ENCODE measurements at places on chromosomes 16 and 17.

- no peaks in the 10 kb centered on the region for H3K27me3 ChIP-seq
- DNase-seq = no peak
- H3K4me1 ChIP-seq = peaks cover 9% of the 10 kb centered on the region
- peaks cover 37% of the 10 kb centered on the region for H3K36me3 ChIP-seq
- H3K27ac ChIP-seq = no peak overlapping the region
Observed at GRCh38 chr17:68210570-68211315, 37.1 kb upstream of the AMZ2 start.

DNA sequence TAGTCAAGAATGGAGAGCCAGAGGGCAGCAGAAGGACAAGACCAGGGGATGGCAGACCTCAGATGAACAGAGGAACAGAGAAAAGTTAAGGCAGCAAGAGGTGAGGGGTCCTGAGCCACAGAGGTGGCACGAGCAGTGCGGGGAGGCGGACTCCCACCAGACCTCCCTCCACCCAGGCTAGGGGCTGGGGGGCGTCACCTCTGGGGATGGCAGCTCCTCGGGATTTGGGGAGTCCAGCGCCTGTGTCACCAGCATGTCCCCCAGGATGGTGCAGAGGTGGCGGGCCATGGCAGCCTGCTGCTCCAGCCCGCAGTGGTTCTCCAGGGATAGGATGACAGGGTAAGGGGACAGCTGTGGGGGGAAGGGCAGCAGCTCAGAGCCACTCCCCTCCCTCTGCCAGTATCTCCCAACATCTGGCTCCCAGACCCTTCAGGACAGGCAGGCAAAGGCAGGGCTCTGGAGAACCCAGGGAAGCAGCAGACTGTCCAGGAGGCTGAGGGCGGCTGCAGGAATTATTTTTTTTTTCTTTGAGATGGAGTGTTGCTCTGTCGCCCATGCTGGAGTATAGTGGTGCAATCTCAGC, 15.8 kb downstream of the PLCD3 start:
- no peaks in the 10 kb centered on the region for H3K36me3 ChIP-seq
- no peaks in the 10 kb centered on the region for H3K4me1 ChIP-seq
- no peak for DNase-seq
- H3K4me3 ChIP-seq = no peak overlapping the region
- no peaks in the 10 kb centered on the region for H3K27me3 ChIP-seq

GRCh38 chr16:12390074-12390605, 413.5 kb downstream of the CPPED1 start:
- no peaks in the 10 kb centered on the region for H3K4me1 ChIP-seq
- DNase-seq = no peak
- no peak overlapping the region for H3K27ac ChIP-seq
- H3K27me3 ChIP-seq = no peaks in the 10 kb centered on the region
- no peak overlapping the region for H3K4me3 ChIP-seq
- no peaks in the 10 kb centered on the region for H3K36me3 ChIP-seq

DNA sequence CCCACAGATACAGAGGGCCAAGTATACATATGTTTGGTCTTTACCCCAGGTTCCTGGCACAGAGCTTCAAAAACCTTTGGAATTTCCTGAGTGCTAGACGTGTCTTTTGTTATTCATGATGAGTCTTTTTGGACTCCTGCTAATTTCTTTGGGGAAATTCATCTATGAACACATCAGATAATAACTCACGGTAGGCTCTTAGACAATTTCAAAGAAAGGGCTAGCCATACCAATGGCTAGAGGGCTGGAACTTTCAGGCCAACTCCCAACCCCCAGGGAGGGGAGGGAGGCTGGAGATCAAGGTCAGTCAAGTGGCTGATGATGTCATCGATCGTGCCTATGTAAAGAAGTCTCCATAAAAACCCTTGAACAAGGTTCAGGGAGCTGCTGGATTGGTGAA, 101.9 kb downstream of the STX8 start:
- H3K36me3 ChIP-seq = no peaks in the 10 kb centered on the region
- no peaks in the 10 kb centered on the region for H3K27me3 ChIP-seq
- H3K4me3 ChIP-seq = no peak overlapping the region
- H3K27ac ChIP-seq = no peak overlapping the region

- H3K27ac ChIP-seq = no peak overlapping the region
- peaks cover 21% of the 10 kb centered on the region for H3K36me3 ChIP-seq
- peaks cover 2% of the 10 kb centered on the region for H3K4me1 ChIP-seq
- DNase-seq = no peak
Observed at GRCh38 chr16:58037365-58038057, 12.0 kb downstream of the MMP15 start.

- no peaks in the 10 kb centered on the region for H3K4me1 ChIP-seq
- H3K27me3 ChIP-seq = peaks cover 33% of the 10 kb centered on the region
- no peak overlapping the region for H3K27ac ChIP-seq
Observed at GRCh38 chr16:80803339-80804055, 901 bp downstream of the CDYL2 start.

DNA sequence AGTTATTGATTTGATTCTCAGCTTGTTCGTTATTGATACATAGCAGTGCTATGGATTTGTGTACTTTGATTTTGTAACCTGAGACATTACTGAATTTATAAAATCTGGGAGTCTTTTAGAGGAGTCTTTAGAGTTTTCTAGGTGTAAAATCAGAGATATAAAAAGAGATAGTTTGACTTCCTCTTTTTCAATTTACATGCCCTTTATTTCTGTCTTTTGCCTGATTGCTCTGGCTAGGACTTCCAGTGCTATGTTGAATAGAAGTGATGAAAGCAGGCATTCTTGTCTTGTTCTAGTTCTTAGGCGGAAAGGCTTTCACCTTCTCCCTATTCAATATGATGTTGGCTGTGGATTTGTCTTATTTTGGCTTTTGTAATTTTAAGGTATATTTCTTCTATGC, 106.2 kb downstream of the PHKB start:
- no peaks in the 10 kb centered on the region for H3K4me1 ChIP-seq
- H3K27ac ChIP-seq = no peak overlapping the region
- no peak for DNase-seq
- H3K4me3 ChIP-seq = no peak overlapping the region

DNA sequence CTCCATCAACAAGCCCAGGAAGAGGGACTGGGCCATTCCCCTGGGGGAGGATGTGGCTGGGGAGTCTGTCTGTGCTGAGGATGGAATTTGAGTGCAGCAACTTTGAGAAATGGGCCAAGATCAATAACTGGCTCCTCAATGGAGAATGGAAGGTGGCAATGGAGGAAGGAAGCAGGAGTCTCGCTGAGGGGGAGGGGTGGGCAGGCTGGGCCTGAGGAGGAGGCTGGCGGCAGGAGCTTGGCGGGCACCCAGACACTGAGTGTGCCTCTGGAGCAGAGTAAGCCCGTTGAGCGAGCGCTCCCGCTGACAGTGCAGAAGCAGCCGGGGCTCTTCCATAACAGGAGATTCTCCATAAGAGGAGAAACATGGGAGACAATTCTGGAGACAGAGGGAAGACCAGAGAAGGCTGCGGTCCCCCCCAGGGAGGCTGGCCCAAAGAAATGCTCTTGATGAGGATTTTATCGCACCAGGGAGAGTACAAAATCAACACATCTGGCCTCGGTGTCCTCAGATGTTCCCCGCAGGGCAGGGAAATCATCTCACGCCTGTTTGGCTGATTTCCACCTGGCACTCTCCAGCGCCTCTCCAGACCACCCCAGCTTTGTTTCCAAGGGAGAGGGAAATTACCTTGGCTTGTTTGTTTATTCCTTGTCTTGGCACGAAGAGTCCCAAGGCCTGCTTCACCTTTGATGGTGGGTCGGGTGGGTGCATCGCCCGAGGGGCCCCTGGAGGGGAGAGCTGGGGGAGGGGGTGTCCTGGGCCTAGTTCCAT, 2.8 kb upstream of the MMP15 start:
- H3K27me3 ChIP-seq = peaks cover 24% of the 10 kb centered on the region
- peaks cover 10% of the 10 kb centered on the region for H3K4me1 ChIP-seq
- H3K4me3 ChIP-seq = no peak overlapping the region
- H3K36me3 ChIP-seq = peaks cover 6% of the 10 kb centered on the region
- no peak overlapping the region for H3K27ac ChIP-seq
- no peak for DNase-seq

DNA sequence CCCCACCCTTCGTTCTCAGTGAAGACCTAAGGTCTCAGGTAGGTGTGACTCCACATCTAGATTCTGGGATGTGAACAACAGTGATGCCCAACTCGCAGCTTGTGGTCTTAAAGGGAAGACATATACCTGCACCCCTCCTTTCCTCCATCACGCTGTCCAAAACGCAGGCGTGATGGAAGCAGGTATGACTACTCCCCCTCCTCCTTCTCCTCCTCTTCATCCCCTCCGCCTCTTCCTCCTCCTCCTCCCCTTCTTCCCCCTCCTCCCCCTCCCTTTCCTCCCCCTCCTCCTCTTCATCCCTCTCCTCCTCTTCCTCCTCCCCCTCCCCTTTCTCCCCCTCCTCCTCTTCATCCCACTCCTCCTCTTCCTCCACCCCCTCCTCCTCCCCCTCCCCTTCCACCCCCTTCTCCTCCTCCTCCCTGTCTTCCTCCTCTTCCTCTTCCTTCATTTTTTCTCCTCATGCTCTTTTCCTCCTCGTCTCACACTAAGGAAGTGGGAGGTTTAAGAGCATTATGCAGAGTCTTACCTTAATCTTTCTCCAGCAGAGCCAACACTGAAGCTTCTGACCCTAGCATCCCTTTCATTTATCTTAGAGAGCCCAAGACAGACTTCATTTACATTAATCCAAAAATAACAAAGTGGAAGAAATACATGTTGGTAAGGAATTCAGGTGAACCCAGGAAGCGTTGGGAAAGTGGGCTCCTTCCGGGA, 352.5 kb downstream of the FOXL1 start:
- no peaks in the 10 kb centered on the region for H3K27me3 ChIP-seq
- H3K4me1 ChIP-seq = peaks cover 9% of the 10 kb centered on the region
- H3K36me3 ChIP-seq = no peaks in the 10 kb centered on the region
- DNase-seq = no peak

GRCh38 chr17:613725-614124, 100.9 kb downstream of the VPS53 start:
- H3K4me3 ChIP-seq = no peak overlapping the region
- DNase-seq = no peak
- H3K4me1 ChIP-seq = peaks cover 2% of the 10 kb centered on the region

DNA sequence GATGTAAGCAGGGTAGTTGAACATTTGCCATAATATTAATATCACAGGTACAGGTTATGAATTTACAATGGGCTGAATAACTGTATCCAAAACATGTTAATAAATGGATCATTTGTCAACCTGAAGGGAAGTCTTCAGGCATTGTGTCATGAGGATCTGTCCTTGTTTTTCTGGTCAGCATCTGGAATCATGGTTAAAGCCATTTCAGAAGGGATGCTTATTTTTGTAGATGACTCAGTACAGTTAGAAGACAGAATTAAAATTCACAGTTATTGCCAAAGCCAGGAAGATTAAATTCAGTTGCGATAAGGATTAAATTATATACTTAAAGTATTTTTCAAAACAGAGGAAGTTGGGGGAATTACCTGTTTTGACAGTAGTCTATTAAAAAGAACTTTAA, 8.0 kb downstream of the PSMD11 start:
- DNase-seq = no peak
- no peak overlapping the region for H3K27ac ChIP-seq
- no peaks in the 10 kb centered on the region for H3K4me1 ChIP-seq
- H3K27me3 ChIP-seq = no peaks in the 10 kb centered on the region
